Activated CD4-positive, CD25-positive, alpha-beta regulatory T cell (primary cell): ENCODE measurements at places on chromosomes 6 and 20.

DNA sequence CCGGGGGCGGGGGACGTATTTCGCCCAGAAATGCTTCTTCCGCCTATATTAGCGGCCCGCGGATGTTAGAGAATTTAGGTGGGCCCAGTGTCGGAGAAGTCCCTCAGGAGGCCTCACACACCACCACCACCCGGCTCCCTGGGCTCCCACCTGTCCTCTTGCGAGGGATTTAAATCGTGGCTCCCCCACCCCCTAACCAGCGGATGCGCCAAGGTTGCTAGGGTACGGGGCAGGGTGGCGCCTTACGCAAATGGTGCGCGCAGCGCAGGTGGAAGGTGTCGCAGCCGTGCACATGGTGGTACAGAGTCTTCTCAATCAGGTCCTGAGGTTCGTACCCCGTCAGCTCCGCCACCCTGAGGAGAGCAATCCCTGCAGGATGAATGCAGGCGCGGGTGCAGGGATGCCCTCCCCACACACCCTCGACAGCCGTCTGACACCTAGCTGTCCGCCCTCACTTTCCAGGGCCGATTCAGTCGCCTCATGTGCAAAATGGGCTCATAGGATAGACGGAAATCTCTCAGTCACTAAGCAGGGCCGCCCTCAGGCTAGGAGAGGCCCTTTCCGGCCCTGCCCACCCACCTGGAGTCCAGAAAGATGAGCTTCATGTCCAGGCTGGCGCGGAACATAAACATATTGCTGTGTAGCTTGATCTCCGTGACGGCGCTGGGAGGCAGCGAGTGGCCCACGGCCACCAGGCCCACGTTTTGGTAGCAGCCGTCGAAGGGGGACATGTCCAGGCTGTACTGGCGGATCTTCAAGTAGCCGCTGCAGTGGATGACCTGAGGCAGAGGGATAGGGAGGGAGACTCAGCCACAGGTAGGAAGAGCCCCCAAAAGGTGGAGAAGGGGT, 16.6 kb downstream of the SIM1 start:
- DNase-seq: no peak

DNA sequence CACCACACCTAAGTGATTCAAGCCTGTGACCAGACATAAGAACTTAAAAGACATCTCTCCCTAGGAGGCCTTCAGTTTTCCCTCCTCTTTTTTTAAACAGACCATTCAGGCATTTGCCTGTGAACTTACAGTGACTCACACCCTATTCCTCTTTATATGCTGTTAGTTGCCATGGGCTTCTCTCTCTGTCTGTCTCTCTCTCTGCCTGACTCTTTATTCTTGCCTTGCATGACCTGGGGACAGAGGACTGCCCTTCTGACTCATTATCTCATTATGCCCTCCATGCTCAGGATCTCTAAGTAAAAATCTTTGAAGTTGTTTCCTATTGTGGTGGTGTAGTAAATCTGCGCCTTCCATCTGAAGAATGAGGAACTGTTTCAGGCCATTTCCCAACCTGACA, 442.2 kb upstream of the MAN1A1 start:
- no peak for DNase-seq

DNA sequence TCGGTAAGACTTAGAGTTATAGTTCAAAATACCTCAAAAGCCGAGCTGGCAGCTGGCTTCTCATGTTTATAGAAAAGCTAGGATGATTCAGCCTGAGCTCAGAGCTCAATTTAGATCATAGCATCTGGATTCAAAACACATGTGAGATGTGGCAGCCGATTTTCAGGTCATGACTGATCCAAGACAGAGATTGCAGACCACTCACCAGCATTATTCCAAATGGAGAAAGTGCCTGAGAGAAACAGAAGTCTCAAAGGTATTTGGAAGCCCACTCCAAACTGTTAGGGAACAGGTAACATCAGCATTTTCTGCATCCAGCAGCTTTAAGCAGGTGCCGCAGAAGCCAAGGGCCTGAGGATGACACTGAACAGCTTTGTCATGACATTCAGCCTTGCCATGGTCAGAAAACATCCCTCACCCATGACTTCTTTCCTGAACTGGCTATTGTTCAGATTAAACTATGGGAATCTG, 102.2 kb downstream of the BACH2 start:
- no peak for DNase-seq

GRCh38 chr6:14149053-14149738, 31.6 kb downstream of the CD83 start:
- DNase-seq: no peak

- DNase-seq: peak; percentile 57
These were observed 58.5 kb upstream of the CEP85L start for GRCh38 chr6:118709859-118710350.

- DNase-seq: no peak
These were observed 8.6 kb upstream of the YTHDF1 start for GRCh38 chr20:63224412-63225081.

DNA sequence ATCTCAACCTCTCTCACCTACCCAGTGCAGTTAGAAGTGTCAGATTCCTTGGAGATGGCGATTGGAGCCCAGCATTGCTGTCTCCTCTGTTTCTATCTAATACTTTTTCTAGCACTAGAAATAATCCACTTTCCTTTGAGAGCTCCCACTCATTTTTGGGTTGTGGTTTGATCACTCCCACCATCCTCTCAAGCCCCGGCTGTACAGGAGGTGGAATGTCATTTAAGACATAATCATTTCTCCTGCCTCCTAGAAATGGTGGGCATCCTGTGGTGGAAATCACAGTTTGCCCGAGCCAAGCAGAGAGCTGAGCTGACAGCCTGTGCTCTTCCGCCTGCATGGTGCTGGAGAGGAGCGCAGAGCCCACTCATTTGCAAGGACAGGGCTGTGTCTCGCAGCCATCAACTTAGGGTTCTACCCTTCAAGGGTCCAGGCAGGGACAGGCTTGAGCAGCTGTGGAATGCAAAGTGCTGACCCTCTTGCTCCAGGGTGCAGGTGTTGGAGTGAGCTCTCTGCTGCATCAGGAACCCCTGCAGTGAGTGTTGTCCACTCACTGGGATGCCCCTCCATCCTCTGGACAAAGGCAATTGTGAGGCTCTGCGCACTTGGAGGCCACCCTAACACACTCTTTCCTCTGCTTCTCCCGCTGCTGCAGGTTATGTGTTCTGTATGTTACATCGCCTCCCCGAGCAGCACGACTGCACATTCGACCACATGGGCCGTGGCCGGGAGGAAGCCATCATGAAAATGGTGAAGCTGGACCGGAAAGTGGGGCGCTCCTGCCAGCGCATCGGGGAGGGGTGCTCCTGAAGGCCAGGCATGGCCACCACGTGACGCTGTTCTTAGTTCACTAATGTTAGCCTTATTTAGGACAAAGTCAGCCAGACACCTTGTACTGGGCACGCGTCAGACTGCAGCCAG, 332.3 kb downstream of the ZFAND3 start:
- DNase-seq: no peak

GRCh38 chr20:52497731-52498130, 306.2 kb upstream of the ZFP64 start:
- DNase-seq: no peak

- DNase-seq: no peak
These were observed 39.6 kb upstream of the PDE7B start for GRCh38 chr6:135811644-135812526.

- no peak for DNase-seq
These were observed 78.4 kb upstream of the TBC1D7 start for GRCh38 chr6:13406781-13407180.

GRCh38 chr6:161533266-161533665, 259.4 kb upstream of the AGPAT4 start:
- no peak for DNase-seq

DNA sequence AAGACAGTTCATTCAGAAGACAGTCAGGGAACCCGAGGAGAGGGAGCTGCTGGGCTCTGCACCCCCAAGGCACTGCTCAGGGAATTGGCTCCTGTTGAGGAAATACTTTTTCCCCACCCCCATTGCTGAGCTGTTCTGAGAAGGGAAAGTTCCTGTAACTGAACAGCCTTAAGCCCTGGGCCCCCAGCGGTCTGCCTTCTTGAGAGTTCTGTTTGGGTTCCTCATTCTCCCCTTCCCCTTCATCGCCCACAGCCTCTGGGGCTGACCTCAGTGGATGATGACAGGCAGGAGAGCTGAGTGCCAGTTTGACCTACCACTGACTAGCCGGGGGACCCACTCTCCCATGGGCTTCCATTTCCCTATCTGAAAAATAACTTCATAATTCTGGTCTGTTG, 10.7 kb downstream of the HCK start:
- no peak for DNase-seq

- DNase-seq: no peak
These were observed 263.8 kb upstream of the FOXQ1 start for GRCh38 chr6:1047981-1048541.
